ENCODE measurements at places on chromosomes 11 and 22.
A peak's percentile ranks its signal among the peaks of the same experiment; 100 is the strongest.

DNA sequence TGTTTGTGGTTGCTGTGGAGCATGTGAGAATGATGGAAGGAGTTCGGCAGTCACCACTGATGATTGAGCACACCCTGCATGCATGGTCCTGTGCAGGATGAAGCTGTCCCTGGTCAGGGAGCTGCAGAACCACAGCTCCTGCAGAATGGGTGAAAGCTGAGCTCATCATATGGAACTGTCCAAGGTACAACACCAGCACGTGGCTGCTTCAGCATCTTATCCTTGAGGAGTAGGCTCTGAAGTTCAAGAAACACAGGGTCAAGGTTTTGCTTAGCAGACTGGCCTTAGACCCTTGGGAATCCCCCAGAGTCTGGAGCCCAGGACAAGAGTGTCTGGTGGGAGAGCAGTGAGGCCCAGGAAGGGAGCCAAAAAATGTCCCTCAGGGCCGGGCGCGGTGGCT lies 182.4 kb upstream of the LARGE1 start:
- no peak for DNase-seq

DNA sequence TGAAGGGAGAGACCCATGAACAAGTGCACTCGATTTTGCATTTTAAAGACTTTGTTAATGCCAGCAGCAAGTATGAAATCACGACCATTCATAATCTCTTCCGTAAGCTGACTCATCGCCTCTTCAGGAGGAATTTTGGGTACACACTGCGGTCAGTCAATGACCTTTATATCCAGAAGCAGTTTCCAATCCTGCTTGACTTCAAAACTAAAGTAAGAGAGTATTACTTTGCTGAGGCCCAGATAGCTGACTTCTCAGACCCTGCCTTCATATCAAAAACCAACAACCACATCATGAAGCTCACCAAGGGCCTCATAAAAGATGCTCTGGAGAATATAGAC lies 5.9 kb downstream of the SERPIND1 start:
- no peak for DNase-seq

- no peak for DNase-seq
Observed at GRCh38 chr11:62088331-62088933, 35.4 kb upstream of the INCENP start.

- DNase-seq: no peak
Observed at GRCh38 chr22:36862251-36863242, 1.7 kb downstream of the NCF4 start.

- DNase-seq: no peak
Observed at GRCh38 chr11:36002196-36002595, 58.3 kb downstream of the LDLRAD3 start.

- no peak for DNase-seq
Observed at GRCh38 chr11:123377355-123377754, 52.7 kb upstream of the GRAMD1B start.

GRCh38 chr22:35540595-35541253 lies at the start of gene RASD2:
Gene RASD2 (plus strand): TSS chr22:35540831. CDS start chr22:35546810, 5,979 bp downstream.
- peak; percentile 14 for DNase-seq

DNA sequence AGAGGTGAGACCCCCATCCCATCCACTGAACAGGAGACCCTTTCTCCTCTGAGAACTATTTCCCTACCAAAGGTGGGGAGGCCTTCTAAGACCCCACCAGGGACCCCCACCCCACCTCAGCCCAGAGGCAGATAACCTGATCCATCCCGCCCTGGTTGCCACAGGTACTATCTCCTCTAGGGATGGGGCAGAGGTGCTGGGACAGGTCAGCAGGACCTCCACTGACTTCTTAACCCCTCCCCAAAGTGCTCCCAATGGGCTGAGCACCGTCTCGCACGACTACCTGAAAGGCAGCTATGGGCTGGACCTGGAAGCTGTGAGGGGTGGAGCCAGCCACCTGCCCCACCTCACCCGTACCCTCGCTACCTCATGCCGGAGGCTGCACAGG lies 4.3 kb downstream of the INPPL1 start:
- no peak for DNase-seq

DNA sequence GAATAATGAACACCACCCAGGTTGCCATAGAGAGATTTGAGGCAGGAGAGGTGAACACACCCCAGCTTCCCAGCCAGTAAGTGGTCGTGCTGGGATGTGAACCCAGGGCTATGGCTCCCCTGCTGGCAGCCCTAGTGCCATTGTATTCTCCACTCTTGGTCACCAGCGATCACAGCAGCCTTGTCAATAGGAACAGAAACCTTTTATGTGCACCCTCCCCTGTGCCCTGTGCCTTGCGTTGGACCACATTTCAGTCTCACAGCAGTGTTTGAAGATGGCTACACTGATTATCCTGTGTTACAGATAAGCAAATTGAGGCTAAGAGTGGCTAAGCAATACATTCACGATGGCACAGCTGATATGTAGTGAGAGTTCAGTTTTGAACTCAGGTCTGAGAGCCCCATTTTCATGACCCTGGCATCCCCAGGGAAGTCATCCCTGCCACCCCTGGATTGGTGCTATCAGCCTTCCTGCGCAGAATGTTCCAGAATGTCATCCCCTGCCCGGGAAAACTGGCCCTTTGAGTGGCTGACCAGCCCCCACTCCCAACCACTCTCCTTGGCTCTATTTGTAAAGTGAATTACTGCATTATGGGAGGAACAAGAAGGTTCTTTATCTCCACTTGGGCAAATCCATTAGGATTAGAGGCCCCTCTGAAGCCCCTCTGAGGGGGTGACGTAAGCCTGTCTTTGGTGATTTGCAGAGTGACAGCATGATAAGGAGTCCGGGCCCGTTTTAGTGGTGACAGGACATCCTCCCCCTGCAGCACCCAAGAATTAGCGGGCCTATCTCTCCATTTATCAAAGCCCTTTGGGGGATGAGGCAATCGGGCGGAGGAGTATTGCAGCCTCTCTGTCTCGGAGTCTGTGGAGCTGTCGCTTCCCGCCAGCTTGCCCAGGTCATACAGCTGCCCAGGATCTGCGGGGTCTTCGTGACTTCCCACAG lies 30.9 kb downstream of the SMIM38 start:
- DNase-seq: no peak

DNA sequence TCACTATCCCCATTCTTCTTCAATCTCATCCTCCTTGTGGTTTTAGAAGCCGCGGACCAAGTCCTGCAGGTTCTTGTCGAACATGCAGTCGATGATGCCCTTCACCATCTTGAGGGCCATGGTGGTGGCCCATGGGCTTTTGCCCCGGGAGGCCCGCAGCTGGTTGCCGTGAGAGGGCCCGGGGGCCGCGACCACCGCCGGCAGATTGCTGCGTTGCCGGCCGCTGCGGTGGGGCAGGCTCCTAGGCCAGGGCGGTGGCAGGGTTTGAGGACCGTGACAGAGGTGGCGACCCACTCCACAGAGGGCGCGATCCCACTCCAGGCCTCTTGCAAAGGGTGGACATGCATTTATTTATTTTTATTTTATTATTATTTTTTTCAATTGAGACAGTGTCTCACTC lies 67.0 kb downstream of the APOL5 start:
- no peak for DNase-seq

GRCh38 chr22:48393885-48394284 lies 1433.8 kb downstream of the BRD1 start:
- no peak for DNase-seq

DNA sequence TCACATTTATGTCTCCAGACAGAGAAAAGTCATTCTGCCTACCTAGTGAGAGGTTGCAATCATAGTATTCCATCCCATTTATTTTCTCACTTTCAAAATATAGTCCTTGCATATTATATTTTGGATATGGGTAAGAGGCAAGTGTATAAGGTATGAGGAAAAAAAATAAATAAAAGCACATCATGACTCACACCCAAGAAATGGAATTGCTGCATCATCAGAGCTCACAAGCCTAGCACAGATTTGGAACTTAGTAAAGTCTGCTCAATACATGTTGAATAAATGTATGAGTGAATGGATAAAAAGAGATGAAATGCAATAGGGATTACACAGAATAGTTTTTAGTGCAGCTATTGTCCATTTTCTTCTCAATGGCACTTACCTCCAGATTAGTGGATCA lies 2.5 kb upstream of the OR51G1 start:
- DNase-seq: no peak

DNA sequence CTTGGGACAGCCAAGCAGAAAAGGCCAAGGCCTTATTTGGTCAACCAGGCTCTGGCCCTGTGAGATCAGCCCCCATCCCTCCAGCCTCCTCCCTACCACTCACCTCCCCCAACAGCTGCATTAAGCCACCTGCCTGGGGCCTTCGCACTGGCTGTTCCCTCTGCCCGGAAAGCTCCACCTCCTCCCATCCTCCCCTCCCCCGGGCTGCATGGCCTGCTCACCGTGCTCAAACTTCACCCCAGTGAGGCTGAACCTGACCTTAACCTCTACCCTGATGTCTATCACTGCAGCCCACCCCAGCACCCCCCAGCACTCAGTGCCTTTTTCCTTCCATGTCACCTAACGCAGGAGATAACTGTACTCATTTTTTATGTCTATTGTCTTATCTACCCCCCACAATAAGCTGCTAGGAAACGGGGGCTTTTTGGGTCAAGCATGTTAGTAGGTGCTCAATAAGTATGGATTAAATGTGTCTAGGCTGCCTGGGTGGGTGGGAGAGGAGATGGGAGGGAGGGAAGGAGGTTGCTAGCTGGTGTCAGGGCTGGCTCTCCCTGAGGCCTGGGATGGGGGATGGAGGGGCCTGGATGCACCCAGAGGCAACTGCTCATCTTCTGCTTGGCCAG lies 912 bp downstream of the PTPRCAP start:
- peak; percentile 81 for DNase-seq

GRCh38 chr11:73229321-73229895 lies 11.3 kb downstream of the P2RY2 start:
- no peak for DNase-seq

GRCh38 chr11:15618583-15619032 lies 503.9 kb downstream of the INSC start:
- DNase-seq: no peak

GRCh38 chr22:30598986-30599385 lies 7.3 kb upstream of the PES1 start:
- DNase-seq: no peak

DNA sequence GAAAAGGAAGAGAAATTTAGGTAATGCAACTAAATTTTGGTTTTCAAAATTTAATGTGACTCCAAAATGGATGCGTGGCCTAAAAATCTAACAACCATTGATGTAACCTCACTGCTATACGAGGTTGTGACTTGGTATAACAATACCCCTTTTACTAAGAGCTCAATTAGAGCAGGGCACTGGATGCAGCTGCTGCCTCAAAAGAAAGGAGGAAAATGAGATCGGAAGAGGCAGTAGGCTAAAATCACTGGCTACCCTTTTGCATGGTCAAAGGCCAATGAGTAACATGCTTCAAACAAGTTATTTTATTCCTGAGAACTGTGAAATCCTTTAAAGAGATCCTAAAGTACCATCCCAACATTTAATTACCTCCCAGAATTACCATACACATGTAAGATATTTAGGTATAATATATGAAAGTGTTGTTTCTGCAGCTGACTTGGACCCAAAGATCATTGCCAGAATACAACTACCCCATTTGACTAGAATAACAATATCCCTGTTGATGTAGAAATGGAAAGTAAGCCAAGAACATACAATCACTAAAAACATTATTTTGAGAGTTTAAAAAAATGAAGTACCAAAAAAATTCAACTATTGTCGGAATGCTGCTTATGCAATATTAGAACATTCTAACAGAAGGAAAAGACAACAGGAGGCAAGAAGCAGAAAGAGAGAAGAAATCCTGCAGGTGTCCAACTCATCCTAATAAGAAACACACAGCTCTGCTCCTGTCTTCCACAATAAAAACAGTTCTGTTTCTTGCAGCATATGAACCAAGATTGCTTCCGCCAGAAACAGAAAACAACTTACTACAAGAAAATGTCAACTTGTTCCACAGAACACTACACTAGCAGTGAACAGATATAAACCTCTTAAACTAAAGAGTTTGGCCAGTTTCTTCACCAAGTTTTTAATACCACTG lies 15.0 kb downstream of the SIK3 start:
- no peak for DNase-seq

DNA sequence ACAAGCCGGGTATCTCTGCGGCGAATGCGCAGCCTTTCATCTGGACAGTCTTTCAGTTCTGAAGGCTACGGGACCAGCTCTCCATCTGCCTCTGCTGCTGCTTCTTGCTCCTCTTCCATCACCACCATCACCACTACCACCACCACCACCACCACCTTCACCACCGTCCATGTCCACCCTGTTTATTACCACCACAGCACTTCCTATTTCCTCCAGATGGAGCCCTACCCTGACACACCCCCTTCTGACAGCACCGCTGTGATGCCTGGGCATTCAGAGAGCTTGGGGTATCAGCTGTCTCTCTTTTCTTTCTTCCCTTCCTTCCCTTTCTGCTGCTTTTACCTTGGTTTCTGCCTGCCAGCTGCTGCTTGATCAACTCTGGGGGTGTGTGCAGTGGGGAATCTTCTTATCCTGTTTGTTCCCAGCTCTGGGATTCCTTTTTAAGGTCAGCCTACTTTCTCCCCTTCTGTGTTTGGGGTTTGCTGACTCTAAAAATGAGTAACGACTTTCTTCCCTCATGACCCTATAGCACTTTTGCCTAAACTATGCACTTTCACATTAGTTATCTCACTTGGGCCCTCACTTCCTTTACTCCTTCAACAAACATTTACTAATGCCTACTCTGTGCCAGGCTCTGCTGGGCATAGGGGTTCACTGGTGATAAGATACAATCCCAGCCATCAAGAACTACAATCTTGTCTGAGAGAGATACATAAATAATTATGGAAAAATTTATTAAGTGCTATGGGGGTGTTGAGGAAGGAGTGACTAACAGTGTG lies 7.8 kb upstream of the RRM1 start:
- no peak for DNase-seq

DNA sequence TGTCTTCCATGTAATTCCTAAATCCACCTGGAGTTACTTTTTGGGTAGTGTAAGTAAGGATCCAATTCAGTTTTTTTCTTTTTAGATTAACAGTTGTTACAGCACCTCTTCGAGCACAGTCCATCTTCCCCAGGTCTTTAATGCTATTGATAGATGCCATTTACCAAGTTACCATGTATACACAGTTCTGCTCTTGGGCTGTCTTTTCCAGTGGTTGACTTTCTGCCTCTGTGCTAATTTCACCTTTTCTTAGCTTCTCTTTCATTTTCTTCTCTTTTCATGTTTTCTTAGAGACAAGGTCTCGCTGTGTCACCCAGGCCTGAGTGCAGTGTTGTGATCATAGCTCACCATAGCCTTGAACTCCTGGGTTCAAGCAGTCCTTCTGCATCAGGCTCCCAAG lies 12.0 kb downstream of the ATXN10 start:
- DNase-seq: no peak

DNA sequence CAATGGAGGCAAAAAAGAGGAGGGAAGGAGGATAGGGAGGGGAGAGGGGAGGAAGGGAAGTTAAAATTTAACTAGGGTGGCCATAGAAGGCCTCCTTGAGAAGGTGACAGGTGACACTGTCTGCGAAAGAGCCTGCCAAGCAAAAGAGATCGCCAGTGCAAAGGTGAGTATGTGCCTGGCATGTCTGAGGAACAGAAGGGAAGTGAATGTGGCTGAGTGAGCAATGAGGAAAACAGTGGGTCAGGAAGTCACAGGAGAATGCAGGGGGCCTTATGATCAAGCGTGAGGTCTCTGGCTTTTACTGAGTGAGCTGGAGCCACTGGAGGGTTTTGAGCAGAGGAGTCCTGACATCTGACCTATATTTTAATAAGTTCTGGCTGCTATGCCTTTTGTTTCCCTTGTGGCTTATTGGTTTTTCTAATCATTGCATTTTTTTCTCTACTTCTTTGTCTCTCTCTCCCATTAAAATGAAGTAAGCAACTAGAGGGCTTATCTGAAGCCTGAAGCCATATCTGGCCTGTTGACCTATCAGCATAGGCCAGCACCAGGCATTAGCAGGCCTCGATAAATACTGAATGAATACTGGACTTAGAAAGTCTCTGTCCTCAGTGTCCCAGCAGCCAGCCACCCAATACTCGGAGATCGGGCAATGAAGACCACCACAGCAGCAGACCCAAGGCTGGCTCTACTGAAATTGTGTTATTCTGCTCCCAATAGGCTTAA lies 5.6 kb downstream of the AP1B1 start:
- DNase-seq: no peak
